Gastroesophageal sphincter (tissue), 4 donors: ENCODE measurements at places on chromosomes 1 and 21. TPM values are rescaled to one million over a fixed set of nuclear protein-coding genes. Genes with fewer than 3 reads are reported as not detected.

Gene ALX3
- total RNA-seq, result not detected

Gene CRP
- 0.27 TPM for total RNA-seq

Gene OR2W3
- total RNA-seq, result 0.39 TPM

Gene BTF3L4
- 64.5 TPM for total RNA-seq

Gene SH3D21
- not detected for total RNA-seq

Gene EFNA3
- 0.77 TPM for total RNA-seq

Gene LDLRAD2
- not detected for total RNA-seq

Gene PALMD
- total RNA-seq, result 11.7 TPM

Gene CFHR5
- not detected for total RNA-seq

Gene SPAG17
- 0.19 TPM for total RNA-seq

Gene CD5L
- total RNA-seq, result not detected

Gene BACE2
- total RNA-seq, result 31.9 TPM

Gene RXRG
- 2.7 TPM for total RNA-seq

Gene UBL4B
- not detected for total RNA-seq

Gene RCC2
- total RNA-seq, result 17.6 TPM

Gene ZNF687
- total RNA-seq, result 27.6 TPM

Gene PRAMEF11
- not detected for total RNA-seq

Gene KCNQ4
- 10.3 TPM for total RNA-seq

Gene DAB1
- total RNA-seq, result 0.47 TPM

Gene KLHDC7A
- total RNA-seq, result not detected

Gene TEKT2
- 0.73 TPM for total RNA-seq

Gene DMRTA2
- not detected for total RNA-seq

Gene LEFTY2
- total RNA-seq, result not detected

Gene TBX15
- total RNA-seq, result 0.47 TPM

Gene TSSK3
- not detected for total RNA-seq

Gene HSD3B1
- not detected for total RNA-seq

Gene STUM
- total RNA-seq, result 2.8 TPM

Gene CCDC27
- not detected for total RNA-seq

Gene USP25
- total RNA-seq, result 51.2 TPM
